ENCODE measurements at places on chromosomes 5 and 9. TPM values are rescaled to one million over a fixed set of nuclear protein-coding genes. Genes with fewer than 3 reads are reported as not detected.

Gene MLANA
- total RNA-seq, result not detected

DNA sequence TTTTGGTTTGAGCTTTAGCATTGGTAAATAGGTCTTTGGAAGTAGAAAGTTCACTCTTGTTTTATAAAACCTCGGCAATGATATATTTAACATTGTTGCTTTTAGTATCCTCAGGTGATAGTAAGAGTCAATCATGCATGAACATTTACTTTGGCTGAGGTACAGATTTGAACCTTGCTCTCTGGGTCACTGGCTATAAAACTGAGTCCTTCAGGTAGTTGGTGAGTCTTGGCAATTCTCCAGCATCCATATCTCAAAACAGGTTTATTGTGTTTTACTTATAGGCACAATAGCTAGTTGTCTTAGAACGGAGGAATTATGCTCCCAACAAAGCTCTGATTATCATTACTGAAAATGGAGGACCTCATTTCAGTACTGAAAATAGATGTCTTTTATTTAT is 75.1 kb downstream of the MAT2B start:
- H3K27ac ChIP-seq, result no peak overlapping the region
- no peak for DNase-seq
- H3K4me1 ChIP-seq, result no peaks in the 10 kb centered on the region
- H3K27me3 ChIP-seq, result no peaks in the 10 kb centered on the region
- H3K4me3 ChIP-seq, result no peak overlapping the region

DNA sequence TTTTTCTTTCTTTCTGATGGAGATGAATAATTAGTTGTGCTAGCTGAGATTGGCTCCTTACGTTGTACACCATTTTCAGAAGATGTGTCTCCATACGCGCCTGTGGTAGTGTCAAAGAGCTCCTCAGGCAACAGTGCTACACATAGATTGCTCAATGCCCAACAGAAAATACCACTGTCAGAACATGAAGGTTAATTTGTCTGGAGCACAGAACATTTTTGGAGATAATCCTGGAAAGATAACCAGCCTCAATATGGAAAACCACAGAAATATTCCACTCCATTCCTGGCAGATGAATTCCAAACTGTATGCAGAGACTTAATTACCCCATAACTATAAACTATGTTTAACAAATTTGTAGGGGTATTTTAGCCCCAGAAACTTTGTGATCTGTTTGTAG is 233.6 kb downstream of the MARCHF11 start:
- no peaks in the 10 kb centered on the region for H3K27me3 ChIP-seq
- DNase-seq, result no peak
- H3K4me1 ChIP-seq, result no peaks in the 10 kb centered on the region
- H3K36me3 ChIP-seq, result no peaks in the 10 kb centered on the region

DNA sequence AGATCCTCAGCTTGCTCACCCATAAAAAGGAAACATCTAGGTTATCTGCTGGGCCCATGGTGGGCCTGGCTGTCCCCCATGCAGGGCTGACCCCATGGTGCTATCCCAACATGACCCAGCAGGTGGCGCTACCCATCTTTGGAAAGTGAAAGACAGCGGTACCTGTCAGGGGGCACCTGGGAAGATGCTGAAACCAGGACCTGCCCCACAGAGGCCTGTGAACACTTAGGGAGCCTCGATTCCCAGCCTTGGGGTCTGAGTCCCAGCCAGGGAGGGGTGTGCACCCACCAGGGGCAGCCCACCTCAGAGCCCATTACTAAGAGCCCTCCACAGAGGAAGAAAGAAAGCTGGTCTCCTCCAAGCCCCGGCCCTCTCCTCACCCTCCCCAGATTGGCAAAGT is 46.6 kb upstream of the IPPK start:
- peak; percentile 90 for DNase-seq
- no peak overlapping the region for H3K4me3 ChIP-seq
- H3K27ac ChIP-seq, result no peak overlapping the region
- no peaks in the 10 kb centered on the region for H3K27me3 ChIP-seq
- peaks cover 83% of the 10 kb centered on the region for H3K36me3 ChIP-seq

DNA sequence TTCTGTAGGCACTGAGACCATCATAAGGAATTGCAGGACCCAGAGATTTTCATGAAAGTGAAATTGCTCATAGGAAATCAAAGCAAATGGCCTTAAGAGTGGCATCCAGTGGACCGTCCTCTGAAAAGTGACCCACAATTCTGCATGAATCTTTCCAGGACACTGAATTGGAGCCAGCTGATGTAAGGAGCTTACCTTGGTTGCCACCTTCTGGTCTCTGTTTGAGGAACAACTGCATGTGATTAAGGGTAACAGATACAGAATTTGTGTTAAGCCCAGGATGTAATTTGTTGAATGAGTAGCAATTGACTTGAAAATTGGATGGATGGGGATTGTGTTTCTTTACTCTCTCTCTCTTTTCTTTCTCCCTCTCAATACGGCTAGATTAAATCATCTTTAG is 49.9 kb upstream of the GAS1 start:
- no peaks in the 10 kb centered on the region for H3K27me3 ChIP-seq
- DNase-seq, result no peak

- no peak for DNase-seq
- H3K27me3 ChIP-seq, result no peaks in the 10 kb centered on the region
- H3K4me1 ChIP-seq, result no peaks in the 10 kb centered on the region
- no peaks in the 10 kb centered on the region for H3K36me3 ChIP-seq
Observed at GRCh38 chr5:66129144-66129543, 15.0 kb upstream of the SREK1 start.

- no peaks in the 10 kb centered on the region for H3K27me3 ChIP-seq
- no peak overlapping the region for H3K4me3 ChIP-seq
- peaks cover 6% of the 10 kb centered on the region for H3K4me1 ChIP-seq
- H3K36me3 ChIP-seq, result no peaks in the 10 kb centered on the region
- no peak for DNase-seq
Observed at GRCh38 chr9:116990592-116990991, 303.5 kb downstream of the TRIM32 start.

Gene CSF1R
- total RNA-seq, result 429 TPM

DNA sequence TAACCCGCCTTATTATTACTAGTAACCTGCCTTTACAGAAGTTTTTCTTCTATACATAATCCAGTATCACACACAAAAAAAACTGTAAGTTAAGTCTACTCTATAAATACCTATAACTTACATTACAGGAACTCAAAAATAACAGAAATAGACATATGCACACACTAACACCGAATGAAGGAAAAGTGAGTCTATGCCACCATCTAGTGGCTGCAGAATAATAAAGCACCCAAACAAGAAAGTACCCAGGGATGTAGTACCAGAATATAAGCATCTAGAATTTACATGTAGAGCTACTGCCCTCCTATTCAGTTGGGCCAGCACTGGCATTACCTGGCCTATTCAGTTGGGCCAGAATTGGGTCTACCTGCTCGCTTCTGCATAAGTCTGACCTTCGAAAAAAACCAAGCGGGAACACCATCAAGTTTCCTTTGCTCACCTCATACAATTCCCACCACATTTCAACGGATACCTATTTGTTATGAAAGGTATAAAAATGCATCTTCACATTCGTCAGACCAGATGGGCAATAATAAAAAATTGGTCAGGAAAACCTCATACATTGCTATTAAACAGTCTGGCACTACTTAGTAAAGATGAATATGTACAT is 4.0 kb upstream of the NIPSNAP3A start:
- DNase-seq, result no peak
- H3K4me1 ChIP-seq, result peaks cover 1% of the 10 kb centered on the region
- no peak overlapping the region for H3K27ac ChIP-seq
- H3K36me3 ChIP-seq, result no peaks in the 10 kb centered on the region

- H3K27me3 ChIP-seq, result no peaks in the 10 kb centered on the region
- H3K4me1 ChIP-seq, result no peaks in the 10 kb centered on the region
- H3K4me3 ChIP-seq, result no peak overlapping the region
- H3K36me3 ChIP-seq, result no peaks in the 10 kb centered on the region
Observed at GRCh38 chr9:22813529-22813928, 366.9 kb downstream of the DMRTA1 start.

DNA sequence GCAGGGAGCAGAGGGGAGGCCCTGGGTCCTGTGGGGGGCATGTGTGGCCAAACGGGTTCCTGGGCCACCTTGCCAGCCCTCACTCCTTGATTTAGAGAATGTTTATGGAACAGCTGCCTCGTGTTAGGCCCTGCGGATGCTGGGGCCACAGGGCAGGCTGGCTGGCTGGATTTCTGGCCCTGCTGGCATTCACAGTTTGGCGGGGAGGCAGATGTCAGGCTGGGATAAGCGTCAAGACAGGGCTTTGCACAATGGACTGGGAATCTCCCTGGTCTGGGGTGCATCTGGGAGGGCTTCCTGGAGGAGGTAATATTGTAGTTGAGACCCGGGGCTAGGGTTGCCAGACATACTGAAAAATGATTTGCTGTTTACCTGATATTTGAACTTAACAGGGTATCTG is 13.8 kb downstream of the NCS1 start:
- H3K27ac ChIP-seq, result no peak overlapping the region
- H3K4me1 ChIP-seq, result no peaks in the 10 kb centered on the region
- no peaks in the 10 kb centered on the region for H3K27me3 ChIP-seq
- H3K36me3 ChIP-seq, result no peaks in the 10 kb centered on the region
- no peak overlapping the region for H3K4me3 ChIP-seq

Gene SLC6A19
- not detected for total RNA-seq

DNA sequence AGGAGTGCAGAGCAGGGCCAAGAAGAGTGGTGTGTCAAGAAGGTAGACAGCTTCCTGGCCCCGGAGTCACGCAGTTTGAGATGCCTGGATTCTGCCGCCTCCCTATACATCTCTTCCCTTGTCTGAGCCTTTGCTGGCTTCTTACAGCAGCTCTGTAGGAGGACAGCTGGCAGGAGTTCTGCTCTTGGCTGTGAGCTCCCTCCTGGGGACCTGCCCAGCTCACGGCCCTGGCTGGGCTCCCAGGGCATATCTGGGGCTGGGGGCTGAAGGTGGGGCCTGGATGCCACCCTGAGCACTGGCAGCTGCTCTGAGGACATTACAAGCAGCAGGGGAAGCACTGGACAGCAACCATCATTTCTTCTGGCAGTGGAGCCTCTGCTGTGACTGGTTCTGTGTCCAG is 786 bp upstream of the TSSK1B start:
- no peak overlapping the region for H3K27ac ChIP-seq
- DNase-seq, result no peak
- H3K4me3 ChIP-seq, result no peak overlapping the region

DNA sequence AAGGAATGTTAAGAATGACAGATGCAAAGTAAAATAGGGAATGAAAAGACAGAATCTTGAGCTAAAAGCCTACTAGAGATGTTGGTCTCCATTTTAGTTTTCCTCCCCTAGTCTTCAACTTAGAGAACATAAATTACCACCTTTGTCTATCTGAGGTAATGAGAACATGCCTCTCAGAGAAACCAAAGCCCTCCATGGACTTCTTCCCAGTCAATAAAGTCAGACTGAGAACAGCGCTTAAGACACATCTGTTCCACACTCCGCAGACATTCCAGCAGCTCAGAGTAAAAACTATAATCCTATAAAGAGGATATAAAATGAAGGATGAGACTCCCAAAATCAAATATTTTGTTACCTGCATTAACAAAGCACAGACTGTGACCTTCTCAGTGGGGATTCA is 79.2 kb downstream of the DPYSL3 start:
- H3K36me3 ChIP-seq, result no peaks in the 10 kb centered on the region
- H3K4me3 ChIP-seq, result no peak overlapping the region
- no peaks in the 10 kb centered on the region for H3K27me3 ChIP-seq
- DNase-seq, result no peak

GRCh38 chr5:109905906-109906305 is 216.2 kb downstream of the MAN2A1 start:
- no peak overlapping the region for H3K27ac ChIP-seq
- no peak overlapping the region for H3K4me3 ChIP-seq
- no peaks in the 10 kb centered on the region for H3K27me3 ChIP-seq
- H3K36me3 ChIP-seq, result no peaks in the 10 kb centered on the region
- no peak for DNase-seq

Measured in spleen (tissue), 13 donors.